ENCODE measurements at places on chromosomes 6 and 20.
A peak's percentile ranks its signal among the peaks of the same experiment; 100 is the strongest.

DNA sequence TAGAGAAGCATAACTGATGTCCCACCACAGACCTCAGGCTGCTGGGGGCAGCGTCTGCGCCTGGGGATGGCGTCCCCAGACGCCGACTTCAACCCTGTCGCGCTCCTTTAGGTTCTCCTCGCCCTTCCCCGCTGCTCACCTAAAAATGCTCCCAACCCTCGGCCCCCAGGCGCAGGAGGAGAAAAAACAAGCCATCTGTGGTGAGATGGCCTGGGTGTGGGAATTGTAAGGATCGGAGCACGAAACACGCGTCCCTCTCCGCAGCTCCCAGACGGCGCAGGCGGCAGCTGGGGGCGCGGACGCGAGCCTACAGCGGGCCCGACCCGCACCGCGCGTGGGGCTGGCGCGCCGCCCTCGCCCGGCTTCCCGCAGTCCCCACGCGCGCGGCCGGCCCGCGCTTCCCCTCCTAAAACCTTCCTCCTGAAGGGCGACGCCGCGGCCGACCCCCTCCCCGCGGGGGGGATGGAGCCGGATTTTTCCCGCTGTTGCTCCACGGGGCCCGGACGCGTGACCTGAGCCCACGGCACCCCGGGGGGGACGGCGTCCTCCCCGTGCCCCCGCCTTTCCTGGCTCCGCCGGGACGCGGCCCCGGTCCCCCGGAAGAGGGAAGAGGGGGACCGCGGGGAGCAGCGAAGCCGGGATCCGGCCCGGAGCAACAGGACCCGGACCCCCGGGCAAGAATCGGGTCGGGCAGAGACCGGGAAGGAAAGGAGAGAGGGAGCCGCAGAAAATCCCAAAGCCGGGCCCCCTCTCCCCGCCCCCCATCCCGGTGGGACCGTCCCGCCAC is 611 bp downstream of the EPB41L2 start:
- peak; percentile 5 for DNase-seq

- DNase-seq, result no peak
These were observed 722.6 kb upstream of the NRSN1 start for GRCh38 chr6:23403460-23403859.

DNA sequence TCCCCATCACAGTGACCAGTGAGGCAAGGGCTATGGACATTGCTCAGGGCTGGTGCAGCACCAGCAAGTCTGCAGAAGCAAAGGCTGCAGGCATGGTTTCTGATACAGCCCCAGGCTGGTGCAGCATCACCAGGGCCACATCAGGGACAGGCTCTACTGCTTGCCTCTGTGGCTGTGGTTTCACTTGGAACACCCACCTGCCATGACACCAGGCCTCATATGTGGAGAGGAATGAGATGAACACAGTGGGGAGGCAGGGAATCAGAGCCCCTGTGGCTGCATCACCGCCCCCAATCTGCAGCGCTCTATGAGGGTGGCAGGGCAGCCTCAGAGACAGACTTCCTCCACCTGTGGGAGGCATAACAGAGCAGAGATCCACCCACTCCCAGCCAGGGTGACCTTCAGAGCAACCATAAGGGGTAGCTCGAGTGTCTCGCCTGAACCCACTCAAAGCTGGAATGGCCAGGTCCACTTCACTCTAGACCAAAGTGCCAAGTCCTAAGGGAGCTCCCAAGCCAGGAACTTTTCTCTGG is 7.9 kb downstream of the RING1 start:
- DNase-seq, result no peak

- DNase-seq, result no peak
These were observed 83.1 kb upstream of the PHACTR2 start for GRCh38 chr6:143594647-143595046.

DNA sequence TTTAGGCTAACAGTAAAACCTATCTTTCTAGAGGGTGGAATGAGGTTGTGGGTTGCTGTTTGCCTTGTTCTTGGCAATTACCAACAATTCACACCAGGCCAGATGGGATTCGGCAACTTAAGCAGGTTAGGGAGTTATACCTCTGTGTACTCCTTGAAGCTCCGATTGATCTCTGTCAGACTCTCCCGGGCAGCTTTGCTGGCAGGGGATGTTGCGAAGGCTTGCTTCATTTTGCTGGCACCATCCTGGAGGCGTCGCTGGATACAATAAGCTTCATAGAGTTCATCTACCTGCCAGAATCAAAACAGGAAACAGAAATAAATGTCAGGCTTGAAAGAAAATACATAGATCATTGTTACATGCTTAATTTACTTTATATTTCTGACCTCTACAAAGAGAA is 66.4 kb upstream of the ARMH2 start:
- no peak for DNase-seq

GRCh38 chr6:157150076-157150475 is 173.2 kb downstream of the TMEM242 start:
- DNase-seq, result no peak

GRCh38 chr6:33779290-33779689 is 9.6 kb downstream of the LEMD2 start:
- DNase-seq, result no peak

GRCh38 chr6:6008648-6009421 is 2.1 kb upstream of the NRN1 start:
- DNase-seq, result peak; percentile 76

- DNase-seq, result no peak
These were observed 298.7 kb upstream of the MARCKS start for GRCh38 chr6:113558431-113558830.

GRCh38 chr6:121932076-121932991 is 467.1 kb upstream of the HSF2 start:
- DNase-seq, result no peak

GRCh38 chr20:59006864-59007664 is at the start of gene CTSZ:
CTSZ (minus strand) TSS chr20:59007254; CDS start chr20:59007128, 126 bp downstream.
- peak; percentile 51 for DNase-seq

DNA sequence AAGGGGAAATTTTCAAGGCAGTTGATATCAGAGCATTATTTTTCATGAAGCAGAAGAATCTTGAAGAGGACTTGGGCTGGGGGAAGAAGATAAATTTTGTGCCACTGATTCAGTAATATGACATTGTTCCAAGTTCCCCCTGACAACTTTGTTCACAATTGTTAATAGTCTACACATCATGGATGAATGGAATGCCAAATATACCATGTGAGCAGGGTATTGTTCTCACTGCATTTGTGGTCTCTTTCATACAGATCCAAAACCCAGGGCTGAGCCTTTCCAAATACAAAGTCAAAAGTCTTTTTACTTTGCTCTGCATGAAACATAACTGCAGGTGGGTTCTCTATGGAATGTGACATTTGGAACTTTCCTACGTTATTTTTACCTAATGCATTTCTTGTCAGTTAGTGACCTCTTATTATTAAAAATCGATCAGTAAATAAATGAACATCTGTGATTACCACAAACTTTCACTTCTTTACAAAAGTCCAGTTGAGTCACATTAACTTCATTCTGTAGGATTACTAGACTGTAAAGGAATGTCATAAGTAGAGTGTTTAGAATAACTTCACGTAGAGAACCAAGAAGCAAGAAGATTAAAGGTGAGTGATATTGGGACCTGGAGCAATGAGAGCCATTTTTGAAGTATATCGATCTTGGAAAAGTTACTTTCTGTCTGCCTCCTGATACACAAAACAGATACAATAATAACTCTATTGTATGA is 100.9 kb downstream of the RCAN2 start:
- DNase-seq, result no peak

GRCh38 chr6:159969204-159969912 is 476 bp downstream of the IGF2R start:
- no peak for DNase-seq

GRCh38 chr6:48135323-48136084 is 24.5 kb upstream of the PTCHD4 start:
- DNase-seq, result no peak

- DNase-seq, result no peak
These were observed 90.4 kb downstream of the FNDC1 start for GRCh38 chr6:159259441-159260125.

DNA sequence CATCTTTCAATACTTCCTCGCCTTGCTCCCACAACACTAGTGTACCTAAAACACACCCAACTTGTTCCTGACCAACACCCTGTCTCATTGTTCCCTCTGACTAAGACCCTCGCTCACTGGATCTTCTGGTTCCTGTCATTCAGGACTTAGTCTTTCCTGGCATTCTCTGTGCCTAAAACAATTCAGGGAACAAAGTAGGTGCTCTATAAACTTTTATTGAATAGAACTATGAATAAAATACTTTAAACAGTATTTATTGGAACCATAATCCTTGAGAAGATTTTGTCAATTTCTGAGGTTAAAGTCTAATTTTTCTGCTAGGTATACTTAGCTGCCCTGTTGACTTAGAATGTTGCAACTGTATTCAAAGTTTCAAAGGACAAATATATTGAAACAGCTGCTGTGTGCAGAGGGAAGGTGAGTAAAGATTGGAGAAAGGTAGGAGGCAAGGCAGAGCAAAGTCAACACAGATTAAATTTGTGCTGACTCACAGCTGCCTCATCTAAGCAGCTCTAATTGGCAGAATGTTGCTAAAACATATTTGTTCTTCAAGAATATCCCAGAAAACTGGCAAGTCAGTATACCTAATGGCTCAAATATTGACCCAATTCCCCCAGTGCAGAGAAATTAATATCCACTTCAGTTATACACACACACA is 37.6 kb downstream of the GSTA2 start:
- no peak for DNase-seq

GRCh38 chr6:45812922-45813321 is 202.7 kb downstream of the CLIC5 start:
- no peak for DNase-seq

- DNase-seq, result no peak
These were observed 152.3 kb downstream of the ZFAND3 start for GRCh38 chr6:37971711-37972390.

- no peak for DNase-seq
These were observed 923.4 kb downstream of the QKI start for GRCh38 chr6:164337925-164338397.

GRCh38 chr6:125948455-125948854 is 8.1 kb upstream of the HINT3 start:
- DNase-seq, result no peak

DNA sequence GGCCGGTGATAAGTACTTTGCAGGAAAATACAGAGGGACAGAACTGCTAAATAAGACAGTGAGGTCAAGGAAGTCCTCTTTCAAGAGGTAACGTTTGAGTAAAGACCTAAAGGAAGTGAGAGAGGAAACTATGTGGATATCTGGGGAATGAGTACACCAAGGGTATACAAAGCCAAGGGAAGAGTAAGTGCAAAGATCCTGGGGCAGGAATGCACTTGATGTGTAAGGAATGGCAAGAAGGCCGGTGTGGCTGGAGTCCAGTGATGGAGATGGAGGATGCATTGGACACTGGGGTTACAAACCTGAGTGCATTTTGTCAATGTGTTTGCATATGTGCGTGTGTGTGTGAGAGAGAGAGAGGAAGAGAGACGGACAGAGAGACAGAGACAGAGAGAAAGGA is 32.1 kb upstream of the TGM2 start:
- no peak for DNase-seq

DNA sequence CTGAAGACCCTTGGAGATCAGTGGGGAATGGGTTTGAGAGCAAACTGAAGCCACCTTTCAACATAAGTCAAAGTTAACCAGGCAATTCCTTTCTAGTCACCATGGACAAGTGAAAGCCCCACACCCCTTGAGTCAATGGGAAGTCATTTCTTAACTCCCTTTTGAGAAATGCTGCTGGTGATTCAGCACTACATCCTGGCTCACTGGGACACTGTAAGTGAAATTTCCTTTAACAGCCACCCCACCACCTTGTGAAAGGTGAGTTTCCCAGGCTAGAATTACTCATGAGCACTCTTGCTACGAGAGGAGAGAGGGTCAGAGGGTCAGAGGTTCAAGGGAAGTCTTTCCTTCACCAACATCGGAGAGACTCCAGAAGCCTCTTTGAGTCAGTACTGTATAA is 93.3 kb upstream of the MARCKS start:
- no peak for DNase-seq

GRCh38 chr6:30168741-30169140 is 5.4 kb downstream of the TRIM15 start:
- DNase-seq, result no peak

- DNase-seq, result no peak
These were observed 70.2 kb downstream of the SNX9 start for GRCh38 chr6:157893238-157893637.

DNA sequence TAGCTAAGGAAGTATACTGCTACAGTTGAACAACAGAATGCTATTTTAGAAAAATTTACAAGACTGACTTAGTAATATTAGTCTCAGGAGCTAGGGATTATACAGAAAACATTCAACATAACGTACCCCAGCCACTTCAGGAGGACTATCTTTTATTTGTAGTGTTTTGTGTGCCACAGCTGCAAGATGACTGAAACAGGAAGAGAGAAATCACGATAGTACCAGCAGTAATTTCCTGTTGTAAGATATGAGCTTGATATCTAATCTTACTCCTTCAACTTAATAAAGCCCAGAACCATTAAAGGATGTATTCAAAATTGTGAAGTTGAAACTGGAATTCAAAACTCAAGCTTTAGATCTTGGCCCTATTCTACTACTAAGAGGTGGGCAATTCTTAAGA is 42.1 kb downstream of the SLC35A1 start:
- no peak for DNase-seq

GRCh38 chr20:15199698-15200097 is 862.3 kb upstream of the FLRT3 start:
- no peak for DNase-seq

DNA sequence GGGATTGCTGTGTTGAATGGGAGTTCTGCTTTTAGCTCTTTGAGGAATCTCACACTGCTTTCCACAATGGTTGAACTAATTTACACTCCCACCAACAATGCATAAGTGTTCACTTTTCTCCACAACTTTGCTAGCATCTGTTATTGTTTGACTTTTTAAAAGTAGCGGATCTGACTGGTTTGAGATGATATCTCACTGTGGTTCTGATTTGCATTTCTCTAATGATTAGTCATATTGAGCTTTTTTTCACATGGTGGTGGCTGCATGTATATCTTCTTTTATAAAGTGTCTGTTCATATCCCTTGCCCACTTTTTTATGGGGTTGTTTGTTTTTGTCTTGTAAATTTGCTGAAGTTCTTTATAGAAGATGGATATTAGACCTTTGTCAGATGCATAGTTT is 588.3 kb upstream of the ADGRB3 start:
- no peak for DNase-seq

DNA sequence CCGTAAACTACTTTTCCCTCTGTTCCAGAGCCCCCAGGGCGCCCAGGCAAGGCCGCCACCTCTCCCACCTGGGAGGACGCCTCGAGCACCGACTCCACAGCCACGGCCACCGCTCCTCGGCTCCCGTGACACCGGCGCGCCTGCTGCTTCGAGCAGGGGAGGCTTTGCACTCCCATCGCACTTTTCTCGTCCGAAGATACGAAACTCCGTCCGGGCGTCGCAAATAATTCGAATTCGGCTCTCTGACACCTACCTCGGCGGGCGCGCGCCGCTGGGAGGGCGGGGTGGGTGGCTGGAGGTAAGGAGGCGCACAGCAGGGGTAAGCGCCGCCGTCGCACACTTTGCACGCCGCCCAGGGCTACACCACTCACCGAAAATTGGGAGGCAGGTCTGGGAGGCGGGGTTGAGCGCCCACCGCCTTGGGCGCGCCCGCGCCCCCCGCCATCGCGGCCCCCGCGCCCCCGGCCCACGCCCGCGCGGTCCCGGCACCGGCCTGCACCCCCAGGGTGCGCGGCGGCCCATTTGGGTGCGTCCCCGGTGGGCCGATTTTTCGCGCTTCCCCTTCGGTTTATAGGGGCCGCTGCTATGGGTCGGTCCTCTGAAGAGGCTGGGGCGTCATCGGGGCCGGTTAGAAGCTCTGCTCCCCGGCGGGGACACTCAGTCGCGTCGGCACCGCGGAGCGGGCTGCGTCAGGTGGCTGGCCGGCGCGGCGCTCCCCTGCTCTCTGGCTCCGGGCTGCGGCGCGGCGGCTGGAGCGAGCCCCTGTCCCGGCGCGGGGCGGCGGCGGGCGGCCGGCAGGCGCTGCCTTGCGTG is 36.2 kb downstream of the GNAS start:
- DNase-seq, result peak; percentile 66

GRCh38 chr6:104572901-104573300 is 286.8 kb downstream of the HACE1 start:
- DNase-seq, result no peak
